ENCODE measurements at places on chromosomes 16 and 17.

DNA sequence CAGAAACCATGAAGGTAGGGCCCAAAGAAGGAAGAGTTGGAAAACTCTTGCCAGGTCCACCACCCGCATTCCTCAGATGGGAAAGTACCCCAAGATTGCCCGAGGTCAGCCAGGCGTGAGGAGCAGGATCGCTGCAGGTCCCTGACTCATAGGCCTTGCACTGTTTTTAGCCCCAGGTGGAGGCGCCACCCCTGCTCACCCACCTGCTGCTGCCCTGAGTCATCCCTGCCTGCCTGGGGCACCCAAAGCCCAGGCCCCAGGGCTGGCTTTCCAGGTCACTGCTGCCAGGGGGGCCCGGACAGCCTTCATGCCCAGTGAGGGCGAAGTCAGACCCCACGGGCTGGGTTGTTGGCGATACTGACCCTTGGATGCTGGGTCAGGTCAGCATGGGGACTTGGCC is 100.9 kb downstream of the AMFR start:
- DNase-seq = no peak

DNA sequence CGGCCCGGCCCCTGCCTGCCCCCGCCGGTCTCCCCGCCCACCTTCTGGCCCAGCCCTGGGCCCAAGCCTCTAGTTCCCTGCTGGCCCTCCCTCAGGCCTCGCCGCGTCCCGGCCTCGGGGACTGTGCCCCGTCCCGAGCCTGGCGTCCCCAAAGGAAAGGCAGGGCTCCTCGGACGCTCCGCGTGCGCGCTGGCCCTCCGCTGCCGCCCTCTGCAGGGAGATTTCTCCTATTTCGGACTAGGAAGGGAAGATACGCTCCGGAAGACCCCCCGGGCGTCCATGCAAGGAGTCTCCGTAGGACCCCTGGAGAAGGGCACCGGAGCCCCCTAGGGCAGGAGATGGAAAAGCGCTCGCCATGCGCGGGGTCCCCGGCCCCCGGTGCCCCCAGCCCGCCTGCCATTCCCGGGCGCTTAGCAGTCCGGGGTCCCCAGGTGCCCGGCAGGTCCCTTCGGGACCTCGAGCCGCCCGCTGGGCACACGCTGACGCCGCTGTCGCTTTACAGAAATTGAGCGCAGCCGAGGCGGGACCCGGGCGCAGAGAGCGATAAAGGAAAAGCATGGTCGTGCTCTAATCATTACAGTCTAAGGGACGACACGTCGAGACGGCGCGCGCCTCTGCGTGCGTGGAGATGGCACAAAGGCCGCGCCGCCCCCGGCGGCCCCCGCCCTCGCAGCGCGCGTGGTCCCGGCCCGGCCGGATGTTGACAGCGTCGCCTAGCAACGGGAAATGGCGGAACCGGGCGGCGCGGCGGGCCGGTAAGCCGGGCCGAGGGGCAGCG is at the start of gene CCDC40:
Gene CCDC40 (plus strand): TSS at position 706 of the 778 bp plus-strand sequence. CDS start 21 bp downstream, at position 727.
- DNase-seq = peak; percentile 63

- DNase-seq = no peak
Measured at GRCh38 chr16:69921127-69921526, 30.0 kb upstream of the CLEC18A start.

DNA sequence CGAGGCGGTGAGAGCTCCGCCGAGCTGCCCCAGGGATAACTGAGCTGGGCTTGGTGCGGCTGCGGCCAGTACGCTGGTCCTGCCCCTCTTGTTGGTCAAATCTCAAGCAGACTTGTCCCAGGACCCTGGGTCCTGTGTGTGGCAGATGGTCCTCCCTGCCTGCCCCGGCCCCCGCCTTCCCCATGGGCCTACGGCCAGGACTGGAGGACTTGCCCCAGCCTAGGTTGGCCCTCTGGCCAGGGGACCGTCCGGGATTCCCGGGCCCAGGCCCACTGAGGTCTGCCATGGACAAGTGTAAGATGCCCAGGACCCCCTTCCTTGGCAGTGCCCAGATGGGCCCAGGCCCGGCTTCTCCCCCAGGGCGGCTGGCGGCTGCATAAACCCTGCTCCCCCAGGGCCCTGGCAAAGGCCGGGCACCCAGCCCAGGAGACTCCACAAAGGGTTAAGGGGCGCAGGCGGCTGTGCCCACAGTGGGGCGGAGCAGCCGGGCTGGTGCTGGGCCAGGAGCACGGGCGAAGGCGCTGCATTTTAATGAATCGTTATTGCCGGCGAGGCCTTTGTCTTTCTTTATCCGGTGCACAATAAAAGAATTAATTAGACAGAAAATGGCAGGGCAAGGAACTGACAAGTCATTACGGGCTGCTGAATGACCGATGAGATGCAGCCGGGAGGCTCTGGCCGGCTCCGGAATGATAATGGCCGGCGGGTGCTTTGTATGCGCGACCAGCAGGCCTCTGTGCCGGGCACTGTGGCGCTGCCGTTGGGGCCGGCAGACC is 9.1 kb downstream of the SOX8 start:
- DNase-seq = no peak

All from NCI-H510A treated with DMSO at 0.1 percent for 48 hours (cell line).